ENCODE measurements at places on chromosomes 3 and 15.

DNA sequence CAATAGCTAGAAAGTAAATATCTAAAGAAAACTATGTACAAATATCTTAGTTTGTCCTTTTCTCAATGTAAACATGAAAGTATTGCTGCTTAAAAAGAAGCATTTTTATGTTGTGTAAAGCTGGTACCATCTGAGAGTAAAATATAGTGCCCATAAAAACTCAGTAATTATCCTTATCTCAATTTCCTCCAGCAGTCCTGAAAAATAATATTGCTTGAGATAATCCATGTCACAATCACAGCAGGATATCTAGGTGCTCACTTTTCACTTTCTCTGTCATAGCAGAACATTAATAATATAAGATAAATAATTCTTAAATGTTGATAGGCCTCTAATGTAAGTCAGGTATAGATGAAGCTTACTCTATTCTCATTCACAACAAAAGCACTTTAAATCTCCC is 285.5 kb downstream of the ZBBX start:
- no peak for DNase-seq

- no peak for DNase-seq
These were observed 42.0 kb downstream of the UMPS start for GRCh38 chr3:124772081-124772831.

DNA sequence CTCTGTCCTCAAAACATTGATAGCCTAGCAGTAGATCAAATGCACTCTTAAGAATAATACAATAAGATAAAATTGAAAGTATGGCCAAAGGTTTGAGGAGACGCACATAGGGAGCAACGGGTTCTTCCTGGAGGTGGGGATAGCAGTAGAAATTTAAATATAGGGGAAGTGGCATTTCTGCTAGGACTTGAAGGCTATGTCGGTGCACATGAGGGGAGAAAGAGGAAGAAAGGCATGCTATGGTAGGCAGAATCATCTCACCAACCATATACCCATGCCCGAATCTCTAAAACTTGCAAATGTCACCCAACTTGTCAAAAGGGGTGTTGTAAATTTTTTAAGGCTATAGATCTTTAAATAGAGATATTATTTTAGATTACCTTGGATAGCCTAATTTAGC is 735.1 kb upstream of the LMCD1 start:
- DNase-seq, result no peak

- DNase-seq, result no peak
These were observed 110.3 kb upstream of the KLF13 start for GRCh38 chr15:31216215-31216911.

- DNase-seq, result no peak
These were observed 28.5 kb upstream of the CMSS1 start for GRCh38 chr3:99789011-99789721.

DNA sequence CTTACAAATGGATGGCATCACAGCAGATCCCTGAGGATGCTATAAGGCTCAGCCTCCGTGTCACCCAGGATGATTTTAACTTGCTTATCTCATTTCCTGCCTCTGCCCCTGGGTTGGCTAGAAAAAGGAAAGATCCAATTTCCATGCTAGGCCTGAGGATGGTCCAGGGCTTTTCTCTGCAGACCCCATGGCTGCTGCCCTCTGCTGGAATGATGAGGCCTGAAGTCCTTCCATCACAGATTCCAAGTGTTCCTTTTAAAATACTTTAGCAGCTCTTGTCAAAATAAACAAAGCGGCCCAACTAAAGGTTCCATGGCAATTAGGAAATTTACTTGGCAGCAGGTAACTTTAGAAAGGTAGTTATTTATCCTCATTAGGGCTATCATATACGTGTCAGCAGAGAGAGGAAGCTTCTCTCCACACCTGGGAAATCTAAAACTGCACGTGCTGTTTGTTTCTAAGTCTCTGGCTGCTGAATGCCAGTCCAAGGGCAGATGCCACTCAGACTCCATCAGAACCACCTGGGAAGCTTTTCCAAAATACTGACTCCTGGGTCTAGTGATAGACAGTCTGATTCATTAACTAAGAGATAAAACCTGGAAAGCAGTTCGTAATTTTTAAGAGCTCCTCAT is 401.9 kb upstream of the IL12A start:
- no peak for DNase-seq

DNA sequence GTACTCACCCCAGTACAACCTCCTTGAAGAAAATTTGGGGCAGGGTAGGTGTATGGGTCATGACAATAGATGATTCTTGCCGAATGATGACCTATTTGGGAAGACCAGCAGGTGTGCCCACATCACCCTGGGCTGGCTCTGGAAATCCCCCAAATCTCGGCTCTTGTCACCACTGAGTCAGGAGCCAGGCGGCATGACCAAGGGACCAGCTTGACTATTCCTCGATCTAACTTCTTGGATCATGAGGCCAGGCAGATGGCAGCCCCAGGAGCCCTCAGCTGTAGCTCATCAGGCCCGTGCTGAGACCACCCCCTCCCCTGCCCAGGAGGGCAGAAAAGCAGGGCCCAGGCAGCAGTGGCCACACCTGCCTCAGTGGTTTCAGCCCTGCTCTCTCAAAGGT is 9.2 kb upstream of the MUC4 start:
- DNase-seq, result no peak

DNA sequence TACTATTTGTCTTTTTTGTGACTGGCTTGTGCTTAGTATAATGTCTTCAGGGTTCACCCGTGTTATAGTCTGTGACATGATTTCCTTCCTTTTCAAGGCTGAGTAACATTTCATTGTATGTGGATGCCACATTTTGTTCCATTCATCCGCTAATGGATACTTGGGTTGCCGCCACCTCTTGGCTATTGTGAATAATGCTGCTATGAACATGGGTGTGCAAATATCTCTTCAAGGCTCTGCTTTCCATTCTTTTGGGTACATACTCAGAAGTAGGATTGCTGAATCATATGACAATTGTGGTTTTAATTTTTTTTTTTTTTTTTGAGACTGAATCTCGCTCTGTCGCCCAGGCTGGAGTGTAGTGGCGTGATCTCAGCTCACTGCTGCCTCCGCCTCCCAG is 15.4 kb downstream of the CRTC3 start:
- DNase-seq, result no peak

DNA sequence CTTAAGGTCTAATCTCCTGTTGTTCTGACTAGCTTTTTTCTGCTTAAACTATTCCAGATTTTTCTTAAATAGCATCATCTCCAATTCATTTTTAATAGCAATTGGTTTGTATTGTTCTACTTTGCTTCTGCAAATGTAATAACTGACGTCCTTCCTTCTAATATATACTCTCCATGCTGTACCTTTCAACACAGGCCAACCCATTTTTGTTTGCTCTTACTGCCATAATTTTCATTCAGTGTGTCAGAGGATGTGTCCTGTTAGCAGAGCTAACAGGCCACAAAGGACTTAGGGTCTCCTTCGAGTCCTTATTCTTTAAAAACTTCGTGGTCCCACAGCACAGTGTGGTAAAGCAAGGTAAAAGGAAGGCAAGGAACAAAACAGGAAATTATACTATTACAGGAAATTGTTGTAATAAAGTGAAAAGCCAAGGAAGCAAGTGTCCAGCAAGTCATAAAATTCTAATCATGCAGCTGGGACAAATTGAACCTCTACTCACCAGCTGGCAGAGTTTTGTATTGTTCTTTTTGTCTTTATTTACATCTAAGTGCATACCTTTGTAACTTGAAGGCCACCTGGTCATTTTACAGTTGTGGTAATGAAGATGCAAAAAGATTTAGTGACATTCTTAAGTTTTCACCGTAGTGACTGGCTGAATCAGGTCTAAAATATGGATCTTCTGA is 64.9 kb upstream of the ZBTB20 start:
- DNase-seq, result no peak

GRCh38 chr3:180770639-180771038 is 91.3 kb upstream of the CCDC39 start:
- no peak for DNase-seq

DNA sequence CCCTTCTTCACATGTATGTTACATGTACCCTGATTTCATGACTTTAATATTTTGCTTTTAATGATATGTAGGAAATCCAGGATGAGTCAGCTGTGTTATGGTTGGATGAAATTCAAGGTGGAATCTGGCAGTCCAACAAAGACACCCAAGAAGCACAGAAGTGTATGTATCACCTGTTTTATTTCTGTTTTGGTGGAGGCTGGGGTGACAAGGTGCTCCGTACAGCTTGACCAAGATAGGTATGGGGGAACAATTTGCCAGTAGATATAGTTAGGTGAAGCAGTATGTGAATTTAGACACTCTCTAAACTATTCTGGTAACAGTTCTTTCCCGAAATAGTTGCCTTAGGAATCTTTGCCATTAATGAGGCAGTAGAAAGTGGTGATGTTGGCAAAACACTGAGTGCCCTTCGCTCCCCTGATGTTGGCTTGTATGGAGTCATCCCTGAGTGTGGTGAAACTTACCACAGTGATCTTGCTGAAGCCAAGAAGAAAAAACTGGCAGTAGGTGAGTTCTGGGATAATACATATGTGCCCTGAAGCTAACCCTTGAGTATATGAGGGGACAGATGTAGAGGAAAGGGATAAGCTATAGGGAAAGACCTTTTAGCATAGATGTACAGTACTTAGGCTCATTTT is 63.7 kb upstream of the CRTC3 start:
- DNase-seq, result no peak

GRCh38 chr3:4615750-4616149 is 122.6 kb downstream of the ITPR1 start:
- DNase-seq, result no peak

DNA sequence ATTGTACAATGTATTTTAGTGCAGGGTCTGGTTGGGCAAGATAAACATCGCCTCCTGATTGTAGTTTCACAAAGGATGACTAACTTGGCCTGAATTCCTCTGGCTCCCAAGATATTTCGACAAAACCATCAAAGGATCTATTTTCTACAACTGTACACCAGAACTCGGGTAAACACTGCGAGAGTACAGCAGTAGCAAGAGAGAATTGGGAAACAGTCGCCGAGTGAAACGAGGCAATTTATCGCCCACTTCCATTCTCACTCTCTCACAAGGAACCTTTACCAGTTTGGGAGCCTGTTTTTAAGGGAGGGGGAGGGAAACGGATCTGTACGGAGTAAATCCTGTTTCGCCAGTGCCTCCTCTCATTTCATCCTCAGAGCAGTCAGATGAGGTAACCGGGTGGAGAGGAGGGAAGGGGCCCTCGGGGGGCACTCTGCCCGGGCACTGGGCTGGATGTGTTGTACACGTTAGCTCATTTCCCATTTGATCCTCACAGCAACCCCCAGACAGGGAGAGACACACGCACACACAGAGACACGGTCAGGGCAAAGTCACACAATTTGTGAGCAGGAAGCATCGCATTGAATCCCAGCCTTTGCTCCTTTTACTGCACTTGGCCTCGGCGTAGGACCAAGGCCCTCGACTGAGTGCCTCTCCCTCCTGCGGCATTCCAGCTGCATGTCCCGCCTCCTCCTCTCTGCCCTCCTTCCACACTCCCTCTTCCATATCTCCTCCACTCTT is 120.1 kb downstream of the LIPC start:
- no peak for DNase-seq

- DNase-seq, result no peak
These were observed 510 bp upstream of the GOLGB1 start for GRCh38 chr3:121750087-121750415.

DNA sequence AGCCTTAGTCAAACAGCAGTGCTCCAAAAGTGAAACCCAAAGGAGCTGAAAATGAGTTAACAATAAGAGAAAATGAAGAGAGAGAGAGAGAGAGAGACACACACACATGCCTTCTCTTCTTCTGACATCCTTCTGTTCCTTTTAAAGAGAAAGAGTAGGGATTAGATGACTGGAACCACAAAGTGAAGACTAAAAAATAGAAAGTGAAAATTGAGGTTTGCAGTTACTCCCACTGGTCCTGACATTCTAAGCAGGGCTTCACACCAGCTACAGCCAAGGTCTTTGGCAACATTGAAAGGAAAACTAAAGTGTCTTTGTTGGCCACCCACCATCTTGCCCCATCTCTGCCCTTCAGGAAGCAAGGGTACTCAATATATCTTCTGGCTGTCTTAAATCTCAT is 59.2 kb downstream of the USP50 start:
- no peak for DNase-seq

DNA sequence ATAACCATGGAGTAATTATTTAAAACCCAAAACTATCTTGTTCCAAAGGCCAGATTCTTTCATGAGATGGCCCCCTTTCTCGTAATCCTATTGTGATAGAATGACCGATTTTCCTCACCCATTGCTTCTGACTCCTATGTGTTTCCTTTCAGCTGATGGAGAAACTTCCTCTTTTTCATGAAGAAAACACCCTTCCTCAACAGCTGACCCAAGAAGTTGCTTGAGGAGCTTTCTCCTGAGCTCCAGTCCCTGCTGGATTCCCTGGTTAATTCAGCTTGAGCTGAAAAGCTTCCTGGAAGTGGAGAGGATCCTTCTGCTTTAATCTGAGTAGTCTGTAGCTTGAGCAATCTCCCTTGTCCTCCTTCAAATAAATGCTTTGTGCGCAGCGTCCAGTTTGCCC is 75.0 kb downstream of the BFSP2 start:
- DNase-seq, result no peak

GRCh38 chr15:83362706-83363105 is 78.2 kb upstream of the BNC1 start:
- no peak for DNase-seq

DNA sequence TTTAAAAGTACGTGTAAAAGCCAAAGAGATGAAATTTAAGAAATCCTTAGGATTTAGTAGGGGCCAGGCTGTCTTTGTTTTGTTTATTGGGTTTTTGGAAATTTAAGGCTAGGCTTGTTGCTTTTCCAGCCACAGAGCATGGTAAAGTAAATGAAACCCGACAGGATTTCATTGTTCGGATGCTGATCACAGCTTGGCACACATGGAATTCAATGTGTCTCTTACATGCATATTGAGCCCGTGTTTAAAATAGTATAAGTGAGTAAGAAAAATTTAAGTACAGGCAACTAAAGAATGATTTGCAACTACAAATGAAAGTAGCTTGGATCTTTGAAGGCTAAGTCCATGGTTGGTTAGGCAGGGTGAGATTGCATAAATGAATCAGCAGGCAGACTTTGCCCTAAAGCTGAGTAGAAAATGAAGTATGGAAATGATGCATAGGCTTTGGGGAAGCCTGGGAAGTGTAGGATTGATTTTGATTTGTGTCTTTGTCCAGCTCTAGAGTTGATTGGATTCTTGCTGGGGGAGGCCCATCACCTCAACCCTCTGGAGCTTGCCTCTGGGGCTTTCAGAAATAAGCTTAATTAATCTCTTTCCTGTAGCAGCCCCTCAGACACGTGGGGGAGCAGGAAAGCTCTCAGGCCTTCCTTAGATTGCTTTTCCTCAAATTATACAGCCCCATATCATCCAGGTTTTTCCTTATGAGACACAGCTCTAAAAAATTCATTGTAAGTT is 68.2 kb upstream of the ADAMTSL3 start:
- DNase-seq, result no peak

GRCh38 chr3:46284981-46285683 is 42.9 kb downstream of the CCR3 start:
- no peak for DNase-seq

GRCh38 chr15:28182216-28182615 is 83.1 kb upstream of the OCA2 start:
- no peak for DNase-seq

GRCh38 chr3:3998140-3998922 is 199.1 kb downstream of the LRRN1 start:
- DNase-seq, result no peak

GRCh38 chr3:12773030-12773709 is 14.1 kb upstream of the TMEM40 start:
- DNase-seq, result no peak
